ENCODE measurements at places on chromosomes 2 and 18.

GRCh38 chr2:231925303-231926179, 655 bp downstream of the NPPC start:
- peak; percentile 71 for DNase-seq

DNA sequence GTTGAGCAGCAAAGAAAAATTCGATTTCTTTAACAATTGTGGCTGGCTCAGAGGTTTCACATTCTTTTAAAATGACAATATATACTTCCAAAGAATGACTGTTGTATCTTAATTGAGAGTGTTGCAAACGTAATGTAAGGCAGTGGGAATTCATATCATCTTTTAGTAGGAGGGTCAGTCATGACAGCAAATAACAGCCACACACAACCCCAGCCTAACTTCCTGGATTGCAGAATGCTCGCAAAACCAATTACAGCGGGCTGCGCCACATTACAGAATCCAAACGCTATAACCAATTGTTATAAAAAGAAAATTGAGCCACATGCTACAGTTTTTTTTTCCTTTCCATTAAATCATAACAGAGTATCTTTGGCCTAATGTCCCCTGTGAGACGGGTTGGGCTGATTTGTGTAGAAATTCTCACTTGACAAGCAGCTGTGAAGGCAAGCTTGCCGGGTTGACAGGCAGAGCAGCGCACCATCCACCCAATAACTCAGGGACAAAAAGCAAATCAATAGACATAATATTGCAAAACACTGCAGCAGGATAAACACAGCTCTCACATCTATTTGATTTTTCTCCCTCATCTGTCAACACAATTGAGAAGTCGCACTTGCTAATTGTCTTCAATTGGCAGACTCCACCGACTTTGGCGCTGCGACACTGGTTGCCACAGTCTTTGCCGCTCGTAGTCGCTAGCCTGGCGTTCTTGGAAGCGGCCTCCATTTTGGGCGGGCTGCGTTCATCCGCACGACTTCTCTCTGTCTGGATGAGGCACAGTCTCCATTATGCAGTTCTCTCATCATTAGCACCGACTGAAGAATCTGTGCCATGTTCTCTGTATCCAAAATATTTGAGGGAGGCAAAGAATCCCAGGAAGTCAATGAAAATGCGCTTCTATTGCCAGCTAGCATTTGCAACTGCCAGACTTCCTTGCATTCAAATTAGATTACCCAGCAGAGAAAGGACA, 95.0 kb upstream of the CCDC68 start:
- peak; percentile 19 for DNase-seq

GRCh38 chr2:158999458-158999857, 31.0 kb downstream of the TANC1 start:
- DNase-seq, result peak; percentile 62

DNA sequence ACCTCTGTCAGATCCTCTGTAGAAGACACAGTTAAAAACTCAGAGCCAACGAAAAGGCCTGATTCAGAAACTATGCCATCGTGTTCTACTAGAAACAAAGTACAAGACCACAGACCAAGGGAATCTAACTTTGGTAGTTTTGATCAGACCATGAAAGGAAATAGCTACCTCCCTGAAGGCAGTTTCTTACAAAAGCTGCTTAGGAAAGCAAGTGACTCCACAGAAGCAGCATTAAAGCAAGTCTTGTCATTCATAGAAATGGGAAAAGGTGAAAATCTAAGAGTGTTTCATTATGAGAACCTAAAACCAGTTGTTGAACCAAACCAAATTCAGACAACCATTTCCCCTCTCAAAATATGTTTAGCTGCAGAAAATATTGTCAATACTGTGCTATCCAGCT, 58.2 kb downstream of the FSIP2 start:
- no peak for DNase-seq

- peak; percentile 95 for DNase-seq
Measured at GRCh38 chr2:161308178-161308955, at the start of gene PSMD14. TSS of gene PSMD14 (plus strand) at chr2:161308425. CDS start at chr2:161318826, 10,401 bp downstream.

- no peak for DNase-seq
Measured at GRCh38 chr2:172739661-172740266, 4.1 kb downstream of the RAPGEF4 start.

GRCh38 chr18:52140986-52141385, 199.0 kb upstream of the DCC start:
- no peak for DNase-seq

GRCh38 chr2:132549935-132550670, 119.9 kb downstream of the LYPD1 start:
- DNase-seq, result peak; percentile 7

- peak; percentile 36 for DNase-seq
Measured at GRCh38 chr18:9557250-9557943, 57.0 kb downstream of the PPP4R1 start.

- no peak for DNase-seq
Measured at GRCh38 chr18:74244554-74244953, 47.2 kb downstream of the CYB5A start.

GRCh38 chr18:48590678-48591077, 51.8 kb downstream of the CTIF start:
- DNase-seq, result peak; percentile 96

DNA sequence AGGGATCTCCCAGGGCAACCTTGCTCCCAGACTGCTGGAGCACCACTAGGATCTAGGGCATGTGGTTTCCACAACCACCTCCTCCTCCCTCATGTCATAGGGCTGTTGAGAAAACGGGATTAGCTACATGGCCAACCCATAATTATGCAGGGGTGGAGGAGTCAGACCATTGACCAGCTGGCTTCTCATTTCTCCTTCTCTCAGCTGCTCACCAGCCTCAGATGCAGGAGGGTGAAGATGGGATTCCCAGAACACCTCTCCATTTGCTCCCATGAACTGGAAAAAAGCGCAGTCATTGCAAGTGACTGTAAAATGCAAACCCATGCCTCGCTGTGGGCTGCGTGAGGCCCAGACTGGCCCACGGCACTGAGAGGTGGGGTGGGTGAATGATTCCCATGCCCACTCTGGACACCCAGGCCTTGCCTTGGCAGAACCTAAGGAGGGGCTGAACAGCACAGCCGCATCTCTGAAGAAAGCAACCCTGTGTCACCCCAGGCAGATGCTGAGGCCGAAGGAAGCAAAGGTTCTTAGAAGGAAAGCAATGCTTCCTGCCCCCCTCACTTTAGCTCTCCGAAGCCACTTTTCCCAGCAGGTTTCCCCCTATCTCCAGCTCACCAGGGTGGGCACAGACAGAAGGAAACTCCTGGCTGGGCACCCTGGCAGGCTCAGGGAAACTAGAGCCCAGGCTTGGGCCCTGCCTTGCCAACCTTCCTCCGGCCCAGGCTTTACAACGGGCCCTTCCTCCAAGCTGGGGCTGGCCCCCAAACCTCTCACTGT, 69.6 kb upstream of the RTN4 start:
- no peak for DNase-seq

- no peak for DNase-seq
Measured at GRCh38 chr18:36718705-36719328, 110.0 kb downstream of the TPGS2 start.

- no peak for DNase-seq
Measured at GRCh38 chr2:112129060-112129459, 9.1 kb upstream of the FBLN7 start.

- no peak for DNase-seq
Measured at GRCh38 chr2:235685024-235685721, 191.3 kb downstream of the AGAP1 start.

- no peak for DNase-seq
Measured at GRCh38 chr2:20423359-20423758, 23.5 kb upstream of the RHOB start.

GRCh38 chr2:110997331-110998045, 123.2 kb upstream of the BCL2L11 start:
- DNase-seq, result no peak

DNA sequence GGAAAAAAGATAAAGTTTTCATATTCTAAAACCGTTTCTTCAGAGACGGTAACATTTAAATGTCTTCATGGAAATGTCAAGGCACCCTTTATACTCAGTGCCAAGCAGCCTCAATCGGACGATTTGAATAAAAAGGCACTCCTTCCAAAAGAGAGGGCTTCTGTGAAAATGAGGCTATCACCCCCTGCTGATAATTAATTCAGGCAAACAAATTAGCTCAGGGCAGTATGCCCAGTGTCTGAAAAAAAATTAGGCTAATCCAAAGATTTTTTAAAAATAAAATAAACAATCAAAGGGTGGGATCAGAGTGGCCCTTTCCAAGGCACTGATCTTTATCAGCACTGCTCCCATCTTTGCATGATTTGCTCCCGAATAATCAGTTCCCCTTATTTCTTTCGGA, 151.0 kb upstream of the PID1 start:
- DNase-seq, result no peak

GRCh38 chr2:65477590-65477989, 45.2 kb upstream of the SPRED2 start:
- DNase-seq, result no peak

GRCh38 chr2:28545590-28546200, 49.8 kb downstream of the PLB1 start:
- DNase-seq, result no peak

GRCh38 chr2:68645523-68645922, 2.1 kb downstream of the PROKR1 start:
- DNase-seq, result peak; percentile 3

DNA sequence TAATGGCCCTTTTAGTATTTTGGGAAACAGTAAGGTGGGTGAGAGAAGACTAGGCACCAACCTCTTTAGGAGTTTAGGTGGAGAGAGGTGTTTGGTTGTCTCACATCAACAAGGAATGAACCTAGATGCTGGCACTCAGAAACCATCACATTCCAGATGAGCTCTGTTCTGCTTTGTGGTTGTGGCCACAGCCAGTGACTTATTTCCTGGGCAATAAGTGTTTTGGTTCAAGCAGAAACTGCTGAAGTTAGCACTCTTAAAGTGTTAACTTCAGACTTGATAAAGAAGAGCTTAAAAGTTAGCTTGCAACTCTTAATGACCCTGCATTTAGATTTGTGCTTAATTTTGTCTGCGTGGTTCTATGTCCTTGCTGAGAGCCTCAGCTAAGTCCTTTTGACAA, 929.2 kb downstream of the SLC4A3 start:
- DNase-seq, result peak; percentile 60

Measured in fibroblast of skin of right quadriceps (primary cell).